Stimulated activated CD8-positive, alpha-beta memory T cell treated with anti-CD3 and anti-CD28 coated beads, Interleukin-12 subunit alpha, Interleukin-12 subunit beta, amount 100 ng/mL, for 4 hours (primary cell): ENCODE measurements at places on chromosomes 16 and 17.

DNA sequence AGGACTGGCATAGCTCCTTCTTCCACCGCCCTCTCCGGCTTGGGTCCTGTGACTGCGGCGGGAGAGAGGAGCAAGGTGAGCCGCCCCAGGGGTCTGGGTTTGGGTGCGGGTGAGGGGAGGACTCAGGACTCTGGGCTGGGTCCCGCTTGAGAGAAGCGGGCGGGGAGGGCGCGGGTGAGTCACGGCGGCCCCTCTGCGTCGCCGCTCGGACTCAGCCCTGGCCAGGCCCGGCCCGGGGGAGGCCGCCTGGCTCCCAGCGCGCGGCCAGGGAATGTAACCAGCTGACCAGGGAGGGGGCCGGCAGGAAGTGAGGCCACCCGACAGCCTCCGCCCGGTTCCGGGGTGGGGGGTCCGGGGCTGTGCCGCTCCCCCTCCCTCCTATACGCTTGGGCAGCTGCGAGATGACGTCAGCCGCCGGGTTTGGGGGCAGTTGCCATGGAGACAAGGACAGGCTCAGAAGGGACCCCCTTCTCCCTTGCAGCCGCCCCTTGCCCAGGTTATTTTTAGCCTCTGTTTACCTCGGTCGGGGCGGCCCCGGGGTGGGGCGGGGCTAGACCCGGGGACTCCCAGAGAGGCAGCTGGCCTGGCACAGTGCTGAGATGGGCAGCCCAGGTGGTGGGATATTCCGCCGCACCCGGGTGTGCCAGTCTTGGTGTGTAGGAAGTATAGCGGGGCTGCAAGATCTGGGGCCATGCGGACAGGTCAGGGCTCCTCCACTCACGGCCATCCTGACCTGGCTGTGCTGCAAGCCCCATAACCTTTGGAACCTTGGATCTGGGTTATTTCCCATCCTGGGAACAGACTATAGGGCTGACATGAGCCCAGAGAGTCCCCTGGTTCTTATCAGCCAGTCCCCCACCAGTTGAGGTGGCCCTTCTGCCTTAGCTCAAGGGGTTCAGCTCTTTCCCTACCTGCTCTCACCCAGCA, 1.6 kb downstream of the RIPOR1 start:
- DNase-seq: no peak

GRCh38 chr16:86457501-86458148, 52.7 kb upstream of the FOXF1 start:
- no peak for DNase-seq

- DNase-seq: no peak
These were observed 13.9 kb downstream of the SNN start for GRCh38 chr16:11681976-11682654.

GRCh38 chr16:75288181-75288580, 36.8 kb upstream of the BCAR1 start:
- no peak for DNase-seq

GRCh38 chr17:58415371-58416055, 1.8 kb downstream of the RNF43 start:
- DNase-seq: no peak

GRCh38 chr17:50502301-50502990, 5.8 kb upstream of the MYCBPAP start:
- no peak for DNase-seq

DNA sequence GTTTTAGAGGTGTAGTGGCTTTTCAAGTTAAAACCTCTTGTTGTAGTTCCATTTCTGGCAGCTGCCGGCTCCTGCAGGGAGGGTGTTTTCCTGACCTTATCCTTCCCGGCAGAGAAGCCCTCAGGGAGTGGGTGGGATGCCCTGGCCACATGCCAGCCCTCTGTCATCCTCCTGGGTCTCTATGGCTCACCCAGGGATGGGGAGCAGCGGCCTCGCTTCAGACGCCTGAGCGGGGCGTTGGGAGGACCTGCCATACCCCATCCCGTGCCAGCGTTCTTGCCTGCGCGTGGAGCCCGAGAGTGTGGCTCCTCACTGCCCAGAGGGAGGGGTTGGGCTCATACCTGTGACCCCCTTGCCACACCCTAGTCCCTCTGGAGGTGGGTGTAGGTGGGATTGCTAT, 11.9 kb downstream of the KCNJ12 start:
- no peak for DNase-seq

DNA sequence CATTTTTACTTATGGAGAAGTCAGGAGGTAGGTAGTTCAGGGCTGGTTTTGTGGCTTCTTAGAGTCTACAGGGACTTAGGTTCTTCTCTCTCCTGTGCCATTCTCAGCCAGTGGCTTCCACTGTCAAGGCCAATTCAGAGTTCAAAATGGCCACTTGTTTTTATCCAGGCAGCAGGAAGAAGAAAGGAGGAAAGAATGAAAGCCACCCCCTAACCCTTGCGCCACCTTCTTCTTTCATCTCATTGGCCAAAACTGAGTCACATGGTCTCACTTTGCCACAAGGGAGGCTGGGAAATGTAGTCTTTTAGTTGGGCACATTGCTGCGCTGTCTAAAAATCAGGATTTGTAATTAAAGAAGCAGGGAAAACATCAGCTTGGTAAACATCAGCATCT, 60.8 kb upstream of the MED9 start:
- DNase-seq: no peak

- no peak for DNase-seq
These were observed 316.6 kb downstream of the SLC39A11 start for GRCh38 chr17:72775919-72776318.

GRCh38 chr17:15468126-15468525, 705 bp upstream of the CDRT4 start:
- DNase-seq: no peak

GRCh38 chr17:33689725-33690124, 396.6 kb upstream of the ASIC2 start:
- no peak for DNase-seq

GRCh38 chr17:3679531-3680126, 11.0 kb downstream of the EMC6 start:
- no peak for DNase-seq

GRCh38 chr16:16120382-16121184, 102.7 kb downstream of the ABCC6 start:
- DNase-seq: no peak

GRCh38 chr17:44043272-44043696, 23.2 kb downstream of the LSM12 start:
- DNase-seq: no peak

DNA sequence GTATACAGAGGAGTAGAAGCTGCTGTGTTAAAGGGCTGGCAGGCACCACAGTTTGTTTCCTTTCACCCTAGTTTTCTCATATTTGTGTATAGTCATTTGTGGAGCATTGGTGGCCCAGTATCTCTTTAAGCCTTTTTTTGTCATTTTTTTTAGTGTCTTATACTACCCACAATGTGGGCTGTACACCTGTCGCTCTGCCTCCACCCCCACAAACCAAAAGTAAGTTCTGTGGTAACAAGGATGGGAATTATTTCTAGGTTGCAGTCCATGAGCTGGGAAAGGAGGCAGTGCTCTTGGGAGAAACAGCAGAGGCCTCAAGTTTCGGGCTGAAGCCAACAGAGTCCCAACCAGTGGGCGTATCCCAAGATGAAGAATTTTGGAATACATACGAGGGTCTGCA, 6.2 kb downstream of the ZNF75A start:
- DNase-seq: no peak

DNA sequence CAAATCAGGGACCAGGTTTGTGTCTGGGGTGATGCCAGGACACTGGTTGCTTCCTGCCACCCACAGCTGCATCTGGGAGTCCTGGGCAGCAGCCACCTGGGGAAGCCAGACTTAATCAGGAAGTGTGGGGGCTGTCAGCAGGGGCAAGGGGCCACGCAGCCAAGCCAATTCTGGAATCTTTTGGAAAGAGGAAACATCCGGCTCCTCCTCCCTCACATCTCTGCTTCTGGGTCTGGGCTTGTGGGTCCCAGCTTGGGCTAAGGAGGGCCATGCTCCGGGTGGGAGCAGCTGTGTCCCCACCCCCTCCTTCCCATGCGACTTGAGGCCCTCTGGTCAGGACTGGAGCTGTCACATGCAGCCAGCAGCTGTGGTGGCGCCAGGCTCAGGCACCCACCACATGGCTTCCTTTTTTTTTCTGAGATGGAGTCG, 37.0 kb upstream of the CCDC182 start:
- DNase-seq: no peak

- DNase-seq: no peak
These were observed 275.7 kb downstream of the WWOX start for GRCh38 chr16:78375055-78375679.

- DNase-seq: no peak
These were observed 23.6 kb downstream of the ZNF469 start for GRCh38 chr16:88406096-88407041.

GRCh38 chr17:2202302-2202995, 101.1 kb downstream of the SMG6 start:
- DNase-seq: no peak

DNA sequence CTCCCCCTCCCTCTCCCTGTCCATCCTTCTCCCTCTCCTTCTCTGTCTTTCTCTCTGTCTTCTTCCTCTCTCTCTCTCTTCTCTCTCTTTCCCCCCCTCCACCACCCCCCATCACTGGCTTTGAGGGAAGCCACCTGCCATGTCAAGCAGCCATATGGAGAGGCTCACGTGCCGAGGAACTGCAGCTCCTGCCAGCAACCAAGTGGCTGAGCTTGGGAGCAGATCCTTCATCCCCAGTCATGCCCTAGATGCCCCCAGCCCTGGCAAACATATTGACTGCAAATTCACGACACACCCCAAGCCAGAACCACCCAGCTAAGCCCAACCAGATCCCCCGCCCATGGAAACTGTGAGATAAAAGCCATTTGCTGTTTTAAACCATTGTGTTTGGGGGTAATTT, 40.9 kb upstream of the RBFOX3 start:
- no peak for DNase-seq

GRCh38 chr17:74578979-74579378, 11.7 kb upstream of the CD300H start:
- no peak for DNase-seq

- DNase-seq: no peak
These were observed 1.4 kb downstream of the RHBDL1 start for GRCh38 chr16:676913-677312.

- no peak for DNase-seq
These were observed 64.8 kb downstream of the SEC14L1 start for GRCh38 chr17:77205396-77206125.

GRCh38 chr17:45092911-45093430, 31.9 kb downstream of the NMT1 start:
- DNase-seq: no peak

- DNase-seq: no peak
These were observed 14.2 kb upstream of the ZFHX3 start for GRCh38 chr16:73062001-73062616.

GRCh38 chr17:37824534-37825485, 80.0 kb upstream of the HNF1B start:
- DNase-seq: no peak

- no peak for DNase-seq
These were observed 32.7 kb downstream of the RFFL start for GRCh38 chr17:35030780-35031179.

DNA sequence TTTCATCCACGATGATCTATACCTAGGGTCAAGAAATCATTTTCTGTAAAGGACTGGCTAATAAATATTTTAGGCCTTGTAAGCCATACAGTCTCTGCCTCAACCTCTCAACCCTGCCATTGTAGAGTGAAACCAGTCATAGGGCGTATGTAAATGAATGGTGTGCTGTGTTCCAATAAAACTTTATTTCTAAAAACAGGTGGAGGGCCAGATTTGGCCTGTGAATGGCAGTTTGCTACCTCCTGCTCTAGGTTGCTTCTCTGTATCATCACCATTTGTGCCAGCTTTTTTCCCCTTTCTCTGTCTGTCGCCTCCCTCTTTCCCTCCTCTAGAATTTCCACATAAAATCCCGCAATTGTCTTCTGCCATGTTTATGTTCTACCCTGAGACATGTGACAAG, 181.7 kb downstream of the XYLT1 start:
- DNase-seq: no peak

- peak; percentile 48 for DNase-seq
These were observed 231.9 kb downstream of the SEC14L1 start for GRCh38 chr17:77372444-77373298.

- DNase-seq: no peak
These were observed 23.1 kb downstream of the LITAFD start for GRCh38 chr16:8905168-8905762.

- no peak for DNase-seq
These were observed 731 bp upstream of the EXOC7 start for GRCh38 chr17:76104140-76104895.

DNA sequence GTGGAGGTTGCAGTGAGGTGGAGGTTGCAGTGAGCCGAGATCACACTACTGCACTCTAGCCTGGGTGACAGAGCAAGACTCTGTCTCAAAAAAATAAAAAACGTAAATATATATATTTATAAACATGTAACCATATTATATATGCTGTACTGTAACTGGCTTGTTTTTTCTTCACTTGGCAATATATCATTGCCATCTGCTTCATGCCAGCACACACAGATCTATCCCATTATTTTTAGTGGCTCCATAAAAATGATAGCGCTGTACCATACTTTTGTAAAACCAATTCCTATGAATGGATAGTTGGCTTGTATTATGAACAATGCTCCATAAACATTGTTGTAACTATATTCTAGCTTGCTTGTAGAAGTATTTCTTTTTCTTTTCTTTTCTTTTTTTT, 49.5 kb downstream of the GPRC5B start:
- DNase-seq: no peak

DNA sequence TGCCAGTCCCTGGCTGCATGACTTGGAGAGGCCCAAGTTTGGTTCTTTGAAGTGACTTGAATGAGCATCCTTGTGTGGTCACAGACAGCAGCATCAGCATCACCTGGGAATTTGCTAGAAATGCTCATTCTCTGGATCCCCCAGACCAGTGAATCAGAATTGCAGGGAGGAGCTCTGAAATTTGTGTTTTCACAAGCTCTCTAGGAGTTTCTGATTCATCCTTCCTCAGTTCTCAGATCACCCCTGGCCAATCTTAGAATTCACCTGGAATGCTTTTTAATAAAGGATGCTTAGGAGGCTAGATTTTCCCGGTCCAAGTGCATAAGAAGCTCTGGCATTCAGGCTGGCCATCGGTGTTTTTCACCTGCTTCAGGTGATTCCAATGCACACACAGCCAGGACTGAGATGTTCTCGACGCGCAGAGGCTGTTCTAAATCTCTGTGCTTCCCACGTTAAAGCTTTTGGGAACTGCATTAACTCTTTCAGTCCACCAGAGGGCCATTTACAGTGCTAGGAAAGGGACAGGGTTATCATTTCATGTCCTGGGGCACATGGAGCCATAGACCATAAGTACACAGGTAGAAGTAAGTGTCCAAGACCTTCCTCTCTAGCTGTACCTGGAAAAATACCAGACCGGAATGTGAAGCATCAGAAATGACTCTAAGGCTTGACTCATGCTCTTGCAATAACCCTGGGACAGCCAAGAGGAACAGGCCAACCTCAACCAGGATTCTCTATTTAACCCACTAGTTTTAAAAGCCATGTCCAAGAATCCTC, 85.7 kb upstream of the XYLT1 start:
- DNase-seq: no peak

GRCh38 chr16:25868106-25868505, 176.3 kb downstream of the HS3ST4 start:
- no peak for DNase-seq

GRCh38 chr17:21028192-21028591, 14.6 kb downstream of the USP22 start:
- DNase-seq: no peak

GRCh38 chr16:49280105-49280741, 1.4 kb downstream of the CBLN1 start:
- DNase-seq: no peak
